Temporal lobe (tissue), 4 donors: ENCODE measurements at places on chromosomes 7 and 10. TPM values are rescaled to one million over a fixed set of nuclear protein-coding genes. Genes with fewer than 3 reads are reported as not detected.

Gene CDK14
- 63.7 TPM for total RNA-seq

Gene FANK1
- total RNA-seq, result 1.5 TPM

Gene VPS37D
- 14.5 TPM for total RNA-seq

Gene SPRN
- 10.6 TPM for total RNA-seq

Gene GRM3
- total RNA-seq, result 86.5 TPM

Gene NEURL1
- 26.8 TPM for total RNA-seq

Gene GIMAP4
- total RNA-seq, result 4.7 TPM

Gene MAP3K8
- total RNA-seq, result 4.2 TPM
